ENCODE measurements at places on chromosomes 6 and 20.
A peak's percentile ranks its signal among the peaks of the same experiment; 100 is the strongest.

DNA sequence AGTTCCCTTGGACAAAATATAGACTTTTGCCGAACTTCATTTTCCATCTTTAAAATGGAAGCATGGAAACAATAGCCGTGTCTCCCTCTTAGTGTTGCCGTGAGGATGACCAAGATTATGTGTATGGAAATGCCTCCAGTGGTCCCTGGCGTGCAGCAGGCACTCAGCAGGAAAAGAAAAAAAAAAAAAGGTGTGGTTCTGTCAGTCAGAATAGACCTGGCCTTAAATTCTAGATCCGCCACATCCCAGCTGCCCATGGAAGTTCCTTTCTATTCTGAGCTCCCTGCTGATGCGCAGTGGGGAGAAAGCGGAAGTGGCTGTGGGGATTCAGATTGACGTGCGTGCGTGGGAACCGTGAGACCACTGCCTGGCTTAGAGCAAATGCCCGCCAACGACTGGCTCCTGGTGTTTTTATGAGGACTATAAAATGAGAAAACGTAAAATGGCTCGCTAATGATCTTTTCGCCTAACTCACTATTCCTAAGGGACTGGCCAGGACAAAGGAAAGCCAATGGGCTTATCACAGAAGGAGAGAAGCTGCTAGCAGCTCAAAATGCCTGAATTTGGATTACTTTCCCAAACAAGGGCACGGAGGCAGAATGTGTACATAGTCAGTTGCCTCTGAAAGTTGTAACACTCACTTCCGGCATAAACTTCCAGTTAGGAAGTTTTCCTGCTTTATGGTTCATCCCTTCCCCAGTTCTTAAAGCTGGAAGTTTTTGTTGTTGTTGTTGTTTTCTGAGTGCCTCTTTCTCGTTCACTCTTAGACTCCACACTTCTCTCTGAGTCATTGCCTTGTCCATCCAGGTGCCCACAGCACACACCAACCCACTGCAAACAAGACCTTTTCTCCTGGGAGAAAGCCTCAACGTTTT, 11.4 kb upstream of the PDE10A start:
- no peak for DNase-seq

- no peak for DNase-seq
Observed at GRCh38 chr6:14921878-14922671, 323.8 kb upstream of the JARID2 start.

DNA sequence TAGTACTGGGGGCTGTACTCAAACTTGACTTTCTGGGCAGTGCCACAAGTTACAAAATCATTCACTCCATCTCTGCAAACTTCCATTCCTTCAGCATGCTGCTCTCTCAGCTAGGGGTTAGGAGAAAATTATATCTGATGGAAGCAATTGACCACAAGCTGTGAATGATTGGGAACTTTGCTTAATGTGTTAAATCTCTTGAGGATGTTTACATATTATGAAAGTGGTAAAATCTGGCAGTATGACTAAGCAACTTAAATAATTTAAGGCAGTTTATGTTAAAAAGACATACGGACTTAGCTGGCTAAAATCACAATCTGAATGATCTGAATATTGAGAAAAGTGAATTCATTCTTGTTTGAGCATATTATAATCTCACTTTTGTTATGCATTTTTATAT, 415.0 kb downstream of the PHF3 start:
- DNase-seq = no peak

DNA sequence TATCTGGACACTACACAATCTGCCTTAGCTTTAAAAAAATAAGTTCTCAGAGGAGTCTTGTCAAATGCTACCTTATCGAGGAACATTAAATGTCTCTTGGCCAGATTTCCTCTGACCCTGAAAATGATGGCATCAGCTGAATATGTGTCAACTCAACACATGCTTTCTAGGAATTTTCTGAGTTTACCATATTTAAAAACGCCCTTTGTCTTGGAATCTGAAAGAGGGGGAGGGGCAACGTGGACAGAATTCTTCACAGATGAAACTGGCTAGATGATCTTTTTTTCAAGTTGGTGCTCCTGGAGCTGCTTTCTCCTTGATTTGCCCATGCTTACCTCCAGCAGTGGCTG, 5.1 kb downstream of the SOX4 start:
- DNase-seq = no peak

DNA sequence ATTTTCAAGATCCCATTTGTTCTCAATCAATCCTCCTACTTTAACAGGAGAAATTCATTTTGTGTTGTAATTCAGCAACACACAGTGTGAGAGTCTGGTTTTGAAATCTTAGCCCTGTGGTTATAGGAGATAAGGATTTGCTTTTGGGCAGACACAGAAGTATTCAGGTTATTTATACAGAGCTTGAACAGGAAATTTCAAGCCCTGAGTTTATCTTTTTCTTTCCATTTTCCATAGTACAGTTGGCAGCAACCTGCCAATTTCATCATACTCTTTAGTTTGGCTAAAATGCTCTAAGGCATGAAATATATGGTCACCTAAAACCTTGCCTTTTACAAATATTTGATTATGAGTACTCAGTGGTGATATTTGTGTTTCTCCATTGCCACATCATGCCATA, 41.4 kb downstream of the PKIB start:
- DNase-seq = no peak

GRCh38 chr6:50091641-50092040, 41.9 kb upstream of the DEFB112 start:
- no peak for DNase-seq

- DNase-seq = no peak
Observed at GRCh38 chr6:35299674-35300073, 2.1 kb downstream of the DEF6 start.

DNA sequence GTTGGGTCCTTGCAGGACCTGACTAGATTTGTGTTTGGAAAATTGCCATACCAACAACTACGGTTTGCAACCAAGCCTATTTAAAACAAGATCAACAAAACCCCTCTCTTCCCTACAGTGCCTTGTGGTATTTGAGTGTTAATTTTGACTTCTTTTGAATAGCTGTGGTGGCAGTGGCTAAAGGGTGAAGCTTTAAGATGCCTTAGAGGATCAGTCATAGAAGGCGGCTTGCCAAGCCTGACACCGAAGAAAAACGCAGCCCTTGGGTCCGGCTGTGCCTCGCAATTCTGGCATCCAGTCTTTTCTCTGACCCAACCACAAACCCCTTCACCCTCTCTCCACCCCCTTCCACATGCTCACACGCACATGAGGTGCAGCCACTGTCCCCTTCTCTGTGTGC, 32.6 kb downstream of the BMP6 start:
- DNase-seq = no peak

DNA sequence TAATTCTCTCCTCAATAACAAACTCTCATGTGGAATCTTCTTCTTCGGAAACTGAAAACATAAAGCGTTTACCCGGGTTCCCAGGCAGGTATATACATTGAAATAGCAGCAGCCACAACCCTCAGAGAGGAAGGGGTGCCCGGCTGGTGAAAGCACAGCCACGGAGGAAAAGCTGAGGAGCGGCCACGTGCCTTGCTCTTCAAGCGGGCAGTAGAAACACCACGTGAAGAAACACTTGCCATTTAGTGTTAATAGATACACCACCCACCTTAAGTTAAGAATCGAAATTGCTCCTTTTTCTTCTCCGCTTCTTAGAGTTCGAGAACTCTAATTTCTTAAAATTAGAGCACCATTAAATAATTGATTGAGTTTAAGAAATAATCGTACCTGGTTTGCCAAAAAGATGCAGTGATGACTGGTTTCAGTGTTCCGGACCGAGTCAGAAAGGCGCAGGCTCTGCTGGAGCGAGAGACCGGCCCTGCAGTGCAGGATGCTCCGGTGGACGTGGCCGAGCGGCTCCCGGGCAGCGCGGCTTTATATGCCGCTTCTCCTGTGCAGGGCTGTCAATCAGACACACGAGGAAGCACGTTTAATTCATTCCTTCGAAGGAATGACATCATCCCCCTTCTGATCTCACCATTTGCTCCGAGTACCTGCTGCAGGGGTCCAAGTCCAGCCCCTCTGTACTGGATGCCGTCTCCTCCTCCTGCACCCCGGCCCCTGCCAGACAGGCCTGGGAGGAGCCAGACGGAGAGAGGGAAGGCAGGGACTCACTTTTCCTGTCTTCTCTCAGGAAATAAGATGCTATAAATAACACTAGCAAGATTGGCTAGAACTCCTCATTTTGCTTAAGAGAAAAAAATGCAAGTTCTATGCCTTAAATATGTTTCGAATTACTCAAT, at the start of gene THBS2:
THBS2 (minus strand) TSS at position 510 of the 902 bp plus-strand sequence. CDS start 3,062 bp downstream, outside the sequence.
- no peak for DNase-seq

- DNase-seq = no peak
Observed at GRCh38 chr6:158021376-158021775, 39.7 kb downstream of the SYNJ2 start.

DNA sequence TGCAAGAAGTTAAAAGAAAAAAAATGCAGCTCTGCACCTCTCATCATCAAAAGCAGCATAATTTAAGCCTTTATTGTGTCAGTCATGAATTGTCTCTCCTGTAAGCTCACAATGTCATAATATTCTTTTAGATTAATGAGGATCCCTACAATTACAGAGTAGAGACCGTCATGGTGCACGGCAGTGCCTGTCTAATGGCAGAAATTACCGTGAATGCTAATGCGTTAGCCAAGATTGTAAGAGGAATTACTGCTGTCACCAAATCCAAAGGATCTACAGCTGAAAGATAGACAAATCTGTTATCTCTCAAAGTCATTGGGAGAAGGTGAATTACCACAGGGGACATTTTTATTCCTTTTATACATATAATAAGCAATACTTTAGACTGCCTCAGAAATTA, 631.6 kb upstream of the NRSN1 start:
- no peak for DNase-seq

- DNase-seq = no peak
Observed at GRCh38 chr6:19866173-19866984, 29.2 kb downstream of the ID4 start.

DNA sequence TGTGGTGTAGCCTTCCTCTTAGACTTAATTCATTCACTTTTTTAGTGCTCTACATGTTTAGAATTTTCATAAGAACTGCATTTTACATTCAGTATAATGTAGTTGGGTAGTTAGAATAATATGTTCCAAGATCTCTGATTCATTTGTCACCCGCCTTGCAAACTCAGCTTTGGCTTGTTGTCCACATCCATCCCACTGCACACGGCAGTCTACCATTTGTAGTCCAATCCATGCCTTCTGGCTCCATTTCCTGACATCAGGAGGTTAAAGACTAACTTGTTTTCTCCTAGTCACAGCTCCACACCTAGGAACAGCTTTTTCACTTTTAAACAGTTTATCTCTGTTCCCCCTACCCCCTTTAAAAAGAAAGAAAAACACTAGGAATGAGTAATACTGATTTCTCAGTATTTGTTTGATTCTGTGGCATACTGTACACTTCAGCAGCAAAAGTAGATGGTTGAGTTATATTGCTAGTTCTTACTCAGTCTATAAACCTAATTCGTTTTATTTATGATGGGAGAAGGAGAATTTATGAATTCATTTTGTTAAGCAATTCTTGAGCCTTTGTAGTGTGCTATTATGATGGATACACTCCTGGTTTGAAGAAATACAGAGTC, 180.9 kb downstream of the ARID1B start:
- no peak for DNase-seq

GRCh38 chr20:46757754-46758678, 48.6 kb downstream of the SLC2A10 start:
- peak; percentile 20 for DNase-seq

GRCh38 chr6:43927532-43928210, 157.7 kb downstream of the VEGFA start:
- DNase-seq = no peak

DNA sequence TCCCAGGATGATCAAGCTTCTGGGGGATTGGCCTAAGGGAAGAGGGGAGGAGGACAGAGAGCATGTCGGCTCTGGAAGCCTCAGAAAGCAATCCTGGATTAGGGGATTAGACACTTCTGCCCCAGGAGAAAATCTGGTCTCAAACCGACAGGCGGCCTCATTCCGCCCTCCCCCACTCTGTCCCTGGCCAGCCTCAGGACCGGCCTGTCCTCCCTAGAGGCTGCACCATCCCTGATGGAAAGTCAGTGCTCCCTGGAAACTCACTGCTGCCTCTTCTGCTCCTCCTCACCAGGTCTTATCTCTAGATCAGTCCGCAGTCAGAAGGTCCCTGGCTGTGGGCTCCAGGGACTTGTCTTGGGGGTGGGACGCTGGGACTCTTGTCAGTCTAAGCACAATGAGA, 905 bp upstream of the SLC12A5 start:
- DNase-seq = no peak

DNA sequence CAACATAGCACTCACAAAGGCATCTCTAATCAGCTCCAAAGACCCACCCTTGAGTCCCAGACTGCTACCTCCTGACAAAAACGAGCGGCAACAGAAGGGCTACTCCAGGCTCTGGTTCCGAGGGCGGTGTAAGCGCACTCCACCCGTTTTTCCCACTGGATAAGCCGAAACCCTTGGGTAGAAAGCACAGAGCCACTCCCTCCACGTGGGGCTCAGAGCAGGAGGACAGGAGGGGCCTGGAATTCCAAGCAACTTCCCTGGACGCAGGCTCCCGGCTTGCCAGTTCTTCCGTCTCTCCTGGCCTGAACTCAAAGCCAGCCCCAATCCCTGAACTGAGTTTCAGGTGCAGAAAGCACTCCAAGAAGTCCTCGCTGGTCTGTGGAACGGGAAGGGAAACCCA, 7.4 kb downstream of the GMEB2 start:
- DNase-seq = no peak

Measured in stimulated activated CD8-positive, alpha-beta memory T cell treated with anti-CD3 and anti-CD28 coated beads, Interleukin-4, amount 100 ng/mL, for 1 hour (primary cell).